Effector memory CD8-positive, alpha-beta T cell (primary cell): ENCODE measurements at places on chromosomes 6 and 20.

DNA sequence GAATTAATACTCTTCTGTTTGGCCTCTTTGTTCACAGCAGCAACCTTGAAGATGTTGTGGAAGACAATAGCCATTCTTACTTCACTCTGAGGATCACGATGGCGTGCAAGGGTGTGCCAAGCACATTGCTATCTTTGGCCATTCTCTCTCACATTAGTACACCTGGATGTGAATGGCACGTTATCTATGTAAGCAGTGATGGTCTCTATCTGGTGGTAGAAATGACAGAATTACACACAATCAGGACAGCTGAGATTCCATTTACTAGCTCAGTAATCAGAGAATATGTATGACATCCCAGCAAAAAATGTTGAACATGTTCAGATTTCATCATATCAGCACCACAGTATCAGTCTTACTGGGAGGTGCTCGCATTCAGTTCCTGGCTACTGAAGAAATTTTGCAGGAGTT lies 116.2 kb downstream of the LCA5 start:
- DNase-seq, result no peak

- DNase-seq, result no peak
Measured at GRCh38 chr6:107491138-107491609, 1.3 kb downstream of the SOBP start.

DNA sequence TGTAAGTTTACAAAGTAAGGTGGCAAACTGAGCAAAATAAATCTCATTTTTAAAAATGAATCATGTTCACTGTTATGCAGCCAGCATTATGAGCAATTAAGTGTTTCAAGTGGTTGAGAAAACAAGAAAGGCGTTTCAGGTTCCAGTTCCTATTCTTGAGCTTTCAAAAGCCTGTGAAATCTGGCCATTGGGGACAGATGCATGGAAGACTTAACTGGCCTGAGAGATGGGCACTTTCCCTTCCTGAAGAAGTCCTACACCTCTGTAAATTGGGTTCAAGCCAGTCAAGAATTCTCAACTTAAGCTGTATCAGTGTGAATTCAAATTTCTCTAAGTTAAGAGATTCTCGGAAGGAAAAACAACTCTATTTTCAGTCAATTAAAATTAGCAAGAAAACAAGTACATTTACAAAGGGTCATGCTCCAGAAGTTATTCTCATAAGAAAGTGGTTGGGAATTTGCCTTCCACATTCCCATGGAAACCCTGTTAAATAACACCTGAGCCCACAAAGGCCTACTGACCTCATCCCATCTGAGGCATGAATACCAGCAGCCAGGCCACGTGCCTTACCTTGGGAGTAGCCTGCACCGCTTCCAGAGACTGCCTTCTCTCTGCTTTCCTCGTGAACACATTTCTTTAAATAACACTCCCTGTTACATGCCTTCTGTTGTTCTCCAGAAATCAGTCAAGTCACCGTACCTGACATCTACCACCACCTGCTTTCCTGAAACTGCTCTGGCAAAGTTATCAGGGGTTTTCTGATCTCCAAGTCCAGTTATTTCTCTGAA lies 19.4 kb downstream of the MAP3K5 start:
- DNase-seq, result no peak

- DNase-seq, result no peak
Measured at GRCh38 chr6:72984981-72985665, 240.2 kb downstream of the KHDC1L start.

GRCh38 chr20:63829945-63830835 lies 874 bp downstream of the ZBTB46 start:
- no peak for DNase-seq

DNA sequence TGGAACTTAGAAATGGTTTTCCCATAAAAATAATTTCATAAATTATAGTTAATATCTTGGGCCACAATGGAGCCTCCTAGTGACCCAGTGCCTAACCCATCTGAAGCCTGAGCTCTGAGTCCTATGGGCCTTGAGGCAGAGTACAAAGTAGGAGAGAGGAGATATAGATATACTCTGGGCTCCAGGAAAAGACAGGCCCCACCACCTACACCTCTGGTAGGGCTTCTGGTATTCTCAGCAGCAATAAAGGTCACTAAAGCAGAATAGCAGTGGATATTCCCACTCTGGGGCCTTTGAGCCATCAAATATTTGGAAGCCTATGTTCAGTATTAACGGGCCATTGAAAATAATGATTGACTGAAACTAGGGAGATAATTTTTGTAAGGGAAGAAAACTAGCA lies 24.1 kb downstream of the CYP39A1 start:
- DNase-seq, result no peak

DNA sequence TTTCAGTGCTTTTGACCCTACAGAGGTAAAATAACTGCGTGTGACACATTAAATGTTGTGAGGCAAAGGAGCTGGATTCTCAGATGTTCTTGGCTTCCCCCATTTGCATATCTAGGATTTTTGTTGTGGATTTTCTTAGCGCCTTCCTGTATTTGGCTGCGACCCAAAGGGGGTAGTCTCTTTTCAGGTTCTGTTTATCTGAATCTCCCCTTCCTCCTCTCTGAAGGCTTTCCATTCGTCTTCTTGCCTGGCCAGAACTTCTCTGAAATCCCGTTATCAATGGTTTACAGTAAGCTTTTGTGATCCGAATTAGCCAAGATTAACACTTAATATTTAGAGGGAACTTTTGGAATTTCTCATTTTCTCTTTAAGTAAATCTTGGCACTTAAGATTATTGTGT lies 60.8 kb downstream of the ADGRB3 start:
- DNase-seq, result no peak

DNA sequence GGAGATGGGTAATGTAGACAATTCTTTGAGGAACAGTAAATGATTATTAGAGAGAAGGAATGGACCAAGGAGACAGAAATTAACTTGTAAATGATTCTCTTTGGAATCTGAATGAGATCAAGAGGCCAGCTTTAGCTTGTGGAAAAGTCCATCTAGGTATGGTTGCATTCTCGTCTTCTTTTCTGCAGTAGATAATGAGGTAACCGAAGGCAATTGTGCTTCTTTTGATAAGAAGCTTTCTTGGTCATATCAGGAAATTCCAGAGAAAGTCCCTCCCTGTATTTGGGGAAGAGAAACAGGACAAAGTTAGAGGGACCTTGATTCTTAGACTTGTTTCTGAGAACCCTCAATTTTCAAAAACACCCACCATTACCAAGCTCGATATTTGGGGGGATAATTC lies 109.1 kb upstream of the PRSS16 start:
- no peak for DNase-seq

DNA sequence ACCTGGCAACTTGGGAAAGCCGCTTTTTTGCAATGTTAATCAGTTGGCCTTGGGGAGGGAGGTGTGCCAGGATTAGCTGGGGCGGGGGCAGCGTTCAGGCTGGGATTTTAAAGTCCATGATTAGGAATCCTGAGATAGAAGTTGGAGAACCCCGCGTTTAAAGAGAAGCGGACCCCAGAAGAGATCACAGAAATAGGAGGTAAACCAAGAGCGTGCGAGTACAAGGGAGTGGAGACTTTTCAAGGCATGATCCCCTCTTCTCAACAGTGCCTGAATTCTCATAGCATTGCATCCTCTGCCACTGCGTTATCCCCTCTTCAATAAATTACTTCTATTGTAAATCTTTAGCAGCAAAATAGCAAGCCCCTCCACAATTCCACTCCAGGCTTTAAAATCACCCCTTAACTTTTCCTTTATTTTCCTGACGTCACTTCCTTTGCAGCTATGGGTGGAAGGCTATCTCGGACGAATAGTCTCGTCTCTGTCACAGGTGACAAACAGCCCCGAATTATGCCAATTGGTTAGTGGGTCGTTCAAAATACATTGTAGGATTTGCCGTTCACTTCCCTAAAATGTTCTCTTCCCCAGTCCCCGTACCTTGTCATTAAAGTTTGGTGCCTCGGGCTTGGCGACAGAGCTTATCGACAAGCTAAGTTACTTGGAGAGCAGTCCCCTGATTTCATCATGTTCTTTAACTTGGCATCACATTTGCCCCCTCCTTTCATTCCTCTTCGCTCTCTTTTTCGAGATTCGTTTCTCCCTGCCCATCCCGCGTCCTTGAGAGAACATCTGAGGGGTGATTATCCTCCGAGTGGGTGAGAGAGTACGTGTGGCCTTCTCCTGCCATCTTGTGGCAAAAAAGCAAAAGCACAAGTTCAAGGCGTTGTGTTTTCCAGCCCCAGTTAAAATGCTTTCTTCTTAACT lies 17.1 kb downstream of the OR2B2 start:
- DNase-seq, result peak; percentile 61

DNA sequence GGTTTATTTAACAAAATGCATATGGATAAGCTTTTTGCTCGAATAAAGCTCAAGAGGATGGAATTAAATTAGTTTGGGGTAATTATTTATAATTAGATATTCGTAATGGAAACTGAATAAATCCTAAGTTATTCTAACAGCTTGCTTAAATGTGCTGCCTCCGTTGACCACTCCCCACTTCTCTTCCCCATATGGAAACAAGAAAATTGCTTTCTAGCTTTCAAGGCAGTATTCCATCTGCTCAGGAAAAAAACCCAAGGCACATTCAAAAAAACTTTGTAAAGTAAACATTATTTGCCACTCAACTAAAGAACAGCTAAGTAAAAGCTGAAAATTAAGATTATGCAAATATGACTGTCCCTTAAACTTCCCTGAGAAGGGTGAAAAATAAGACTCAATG lies 369.2 kb downstream of the HAO1 start:
- DNase-seq, result no peak

DNA sequence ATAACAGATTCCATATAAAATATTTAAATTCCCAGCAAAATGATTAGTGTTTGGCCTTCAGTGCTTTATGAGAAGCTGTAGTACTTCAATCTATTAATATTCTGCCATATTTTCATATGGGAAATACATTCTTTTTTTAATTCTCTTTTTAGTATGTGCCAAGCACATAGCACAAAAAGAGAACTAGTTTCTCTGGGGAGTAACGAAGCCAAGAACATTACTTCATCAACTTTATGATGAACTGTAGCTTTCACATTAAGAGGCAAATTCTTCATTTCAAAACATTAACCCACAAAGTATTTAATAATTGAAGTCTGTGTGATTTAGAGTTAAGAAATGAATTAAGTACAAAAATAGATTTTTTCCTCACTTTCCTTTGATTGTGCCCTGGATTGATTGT lies 281.0 kb upstream of the EYS start:
- DNase-seq, result no peak
